Esophagus muscularis mucosa (tissue), 4 donors: ENCODE measurements at places on chromosomes 7 and 10.

DNA sequence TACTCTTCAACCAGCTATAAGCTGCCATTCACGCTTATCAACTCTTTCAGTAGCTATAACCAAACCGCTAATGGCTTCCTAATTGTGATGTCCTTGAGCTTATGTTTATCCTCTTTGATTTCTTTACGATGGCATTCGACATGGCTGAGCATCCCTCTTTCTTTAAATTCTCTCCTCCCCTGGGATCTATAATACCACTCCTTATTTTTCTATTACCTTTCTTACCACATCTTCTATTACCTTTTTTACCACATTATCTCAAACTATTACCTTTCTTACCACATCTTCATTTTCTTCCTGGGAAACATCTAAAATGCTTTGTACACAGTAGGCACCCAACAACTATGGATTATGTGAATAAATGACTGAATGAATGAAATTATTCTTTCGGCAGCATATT, 13.1 kb downstream of the ZCWPW1 start:
- no peak for DNase-seq

- no peak for DNase-seq
Measured at GRCh38 chr10:71757399-71757922, 15.9 kb downstream of the VSIR start.

- no peak for DNase-seq
Measured at GRCh38 chr7:46432708-46433107, 511.6 kb upstream of the IGFBP3 start.

DNA sequence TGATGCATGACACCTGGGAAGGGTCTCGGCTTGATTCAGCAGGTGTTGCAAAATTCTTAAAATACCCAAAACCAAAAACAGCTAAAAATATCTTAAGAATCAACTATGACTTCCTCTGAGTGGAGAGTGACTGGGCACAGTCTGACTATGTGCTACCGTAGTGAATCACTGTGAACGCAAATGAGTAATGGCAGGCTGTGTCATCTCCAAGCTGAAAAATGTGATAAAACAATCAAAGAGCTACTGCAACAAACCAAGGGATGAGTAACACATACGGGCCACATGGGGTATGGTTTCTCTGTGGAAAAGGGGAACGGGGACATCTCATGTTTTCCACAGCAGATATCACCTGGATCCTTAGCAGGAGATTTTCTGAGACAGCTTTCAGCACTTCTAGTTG, 127.5 kb downstream of the ABCA13 start:
- peak; percentile 42 for DNase-seq
